ENCODE measurements at places on chromosomes 5 and 9. TPM values are rescaled to one million over a fixed set of nuclear protein-coding genes. Genes with fewer than 3 reads are reported as not detected.

GRCh38 chr5:160978944-160979343 lies 126.9 kb upstream of the ATP10B start:
- no peak for DNase-seq

Gene SIMC1
- total RNA-seq = 57.5 TPM

Gene ACOT12
- total RNA-seq = not detected

GRCh38 chr9:79896390-79896980 lies 324.7 kb downstream of the TLE4 start:
- no peak for DNase-seq

- DNase-seq = no peak
Measured at GRCh38 chr9:112328545-112328944, 4.9 kb downstream of the PTBP3 start.

DNA sequence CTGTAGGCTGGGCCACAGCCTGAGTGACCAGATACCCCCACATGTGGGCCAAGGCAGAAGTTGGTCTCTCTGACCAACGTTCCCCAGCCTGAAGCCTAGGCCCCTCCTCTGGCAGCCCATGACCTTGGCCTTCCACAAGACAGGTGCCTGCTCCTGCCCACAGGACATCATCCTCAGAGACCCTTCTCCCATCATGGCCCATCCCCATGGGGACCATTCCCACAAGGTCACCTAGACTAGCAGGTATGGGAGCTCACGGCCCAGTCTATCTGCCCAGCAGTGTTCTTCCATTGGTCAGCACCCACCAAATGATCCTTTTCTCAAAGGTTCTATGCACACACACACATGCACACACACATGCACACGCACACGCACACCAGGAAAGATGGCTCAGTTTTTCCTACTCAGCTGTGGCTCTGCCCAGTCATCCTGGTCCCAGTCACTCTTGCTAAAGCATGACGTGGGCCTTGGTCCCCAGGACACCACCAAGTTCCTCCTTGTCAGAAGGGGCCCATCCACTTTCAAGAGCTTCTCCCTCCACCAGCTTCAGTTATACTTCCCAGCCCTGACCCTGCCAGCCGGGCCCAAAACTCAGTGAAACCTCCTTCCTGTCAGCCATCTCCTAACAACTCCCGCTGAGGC lies 65.4 kb downstream of the PAX5 start:
- DNase-seq = no peak

Gene LOX
- total RNA-seq = not detected

- DNase-seq = no peak
Measured at GRCh38 chr5:96641368-96642280, 20.6 kb upstream of the CAST start.

GRCh38 chr9:28166179-28166578 lies 592.9 kb upstream of the C9orf72 start:
- DNase-seq = no peak

DNA sequence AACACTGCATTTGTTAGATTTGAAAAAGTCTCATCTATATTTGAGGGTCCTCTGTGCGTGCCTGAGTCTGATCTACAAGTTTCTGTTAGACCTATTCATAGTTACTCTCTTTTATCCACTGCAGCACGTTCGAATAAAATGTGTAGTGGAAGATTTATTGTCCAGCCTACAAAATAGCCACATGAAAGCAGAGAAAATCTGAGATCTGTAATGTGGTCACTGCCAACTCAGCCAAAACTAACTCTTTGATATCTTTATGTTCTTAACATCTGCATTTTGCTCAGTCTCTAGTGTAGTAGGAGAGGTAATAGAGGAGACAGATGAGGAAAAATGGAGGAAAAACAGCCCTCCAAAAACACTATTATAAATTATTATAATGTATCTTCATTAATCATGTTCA lies 354.0 kb downstream of the NPR3 start:
- no peak for DNase-seq

DNA sequence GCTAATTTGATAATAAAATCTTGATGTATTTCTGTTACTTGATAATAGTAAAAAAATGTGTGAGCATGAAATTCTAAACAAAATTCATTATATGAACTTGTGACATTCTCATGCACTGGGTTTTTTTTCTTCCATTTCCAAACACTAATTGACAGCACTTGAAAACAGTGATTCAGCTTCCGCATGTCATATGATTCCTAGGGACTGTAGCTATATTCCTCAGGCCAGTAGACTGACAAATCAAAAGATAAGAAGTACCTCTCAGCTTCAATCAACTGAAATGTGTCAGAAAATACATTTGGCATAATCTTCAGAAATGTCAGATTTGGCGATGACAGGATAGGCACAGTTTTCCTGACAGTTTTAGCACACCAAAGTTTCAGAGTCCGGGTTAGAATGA lies 52.5 kb downstream of the EFNA5 start:
- DNase-seq = no peak

Gene PTPN3
- total RNA-seq = not detected

Gene SPINK6
- not detected for total RNA-seq

DNA sequence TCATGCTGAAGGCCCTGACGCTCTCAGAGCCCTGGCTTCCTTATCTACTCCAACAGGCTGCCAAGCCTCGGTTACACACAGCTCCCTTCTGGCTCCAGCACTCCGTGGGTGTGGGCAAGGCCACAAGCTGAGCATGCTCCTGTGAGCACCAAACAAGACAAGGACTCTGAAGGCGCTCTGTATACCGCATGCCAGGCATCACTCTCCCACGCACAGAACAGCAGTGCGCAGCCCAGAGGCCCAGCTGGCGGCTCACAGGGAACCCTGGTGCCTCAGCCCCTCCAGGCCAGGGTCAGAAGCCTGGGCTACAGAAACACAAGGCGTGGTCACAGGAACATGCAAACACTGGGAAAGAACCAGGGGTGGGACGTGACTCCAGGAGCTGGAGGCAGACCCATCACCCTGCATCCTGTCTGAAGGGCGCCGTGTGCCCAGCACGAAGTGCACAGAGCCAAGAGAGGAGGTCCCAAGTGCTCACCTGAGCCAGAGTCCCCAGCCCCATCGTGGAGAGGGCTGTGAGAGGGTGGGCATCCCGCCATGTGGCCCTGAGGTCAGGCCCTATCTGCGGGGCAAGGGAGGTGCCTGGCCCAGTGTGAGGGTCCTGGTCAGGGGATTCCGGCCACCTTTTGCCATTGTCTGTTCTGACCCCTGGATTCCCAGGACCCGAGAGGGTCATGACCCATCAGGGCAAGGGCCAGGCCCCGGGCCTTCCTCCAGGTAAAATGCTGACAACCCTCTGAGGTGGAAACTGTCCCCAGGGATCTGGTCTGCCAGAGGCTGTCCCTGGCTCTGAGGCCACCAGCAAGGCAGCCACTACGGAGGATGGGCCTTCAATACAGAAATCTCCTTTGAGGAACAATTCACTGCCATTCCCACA lies 54.7 kb downstream of the COL23A1 start:
- DNase-seq = no peak

GRCh38 chr5:9596824-9597223 lies 33.3 kb downstream of the TAS2R1 start:
- no peak for DNase-seq

DNA sequence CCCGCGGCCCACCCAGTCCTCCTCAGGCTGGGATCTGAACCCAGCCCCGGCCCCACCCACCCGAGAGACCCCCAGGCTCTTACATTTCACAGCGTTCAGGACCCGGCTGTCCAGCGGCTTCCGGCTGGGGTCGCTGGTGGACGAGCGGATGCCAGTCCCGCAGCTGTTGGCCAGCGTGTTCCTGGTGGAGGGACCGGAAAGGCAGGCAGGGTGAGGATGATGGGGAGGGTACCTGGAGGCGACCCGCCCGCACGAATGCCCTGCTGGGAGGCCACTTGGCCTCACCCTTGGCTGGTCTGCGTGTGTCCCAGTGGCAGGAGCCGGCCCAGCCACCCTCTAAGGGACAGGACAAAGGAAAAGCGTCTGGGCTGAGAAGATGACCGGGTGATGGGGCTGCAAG lies 51.9 kb upstream of the UBAC1 start:
- DNase-seq = no peak

- DNase-seq = no peak
Measured at GRCh38 chr5:114702136-114702535, 340.3 kb downstream of the KCNN2 start.

DNA sequence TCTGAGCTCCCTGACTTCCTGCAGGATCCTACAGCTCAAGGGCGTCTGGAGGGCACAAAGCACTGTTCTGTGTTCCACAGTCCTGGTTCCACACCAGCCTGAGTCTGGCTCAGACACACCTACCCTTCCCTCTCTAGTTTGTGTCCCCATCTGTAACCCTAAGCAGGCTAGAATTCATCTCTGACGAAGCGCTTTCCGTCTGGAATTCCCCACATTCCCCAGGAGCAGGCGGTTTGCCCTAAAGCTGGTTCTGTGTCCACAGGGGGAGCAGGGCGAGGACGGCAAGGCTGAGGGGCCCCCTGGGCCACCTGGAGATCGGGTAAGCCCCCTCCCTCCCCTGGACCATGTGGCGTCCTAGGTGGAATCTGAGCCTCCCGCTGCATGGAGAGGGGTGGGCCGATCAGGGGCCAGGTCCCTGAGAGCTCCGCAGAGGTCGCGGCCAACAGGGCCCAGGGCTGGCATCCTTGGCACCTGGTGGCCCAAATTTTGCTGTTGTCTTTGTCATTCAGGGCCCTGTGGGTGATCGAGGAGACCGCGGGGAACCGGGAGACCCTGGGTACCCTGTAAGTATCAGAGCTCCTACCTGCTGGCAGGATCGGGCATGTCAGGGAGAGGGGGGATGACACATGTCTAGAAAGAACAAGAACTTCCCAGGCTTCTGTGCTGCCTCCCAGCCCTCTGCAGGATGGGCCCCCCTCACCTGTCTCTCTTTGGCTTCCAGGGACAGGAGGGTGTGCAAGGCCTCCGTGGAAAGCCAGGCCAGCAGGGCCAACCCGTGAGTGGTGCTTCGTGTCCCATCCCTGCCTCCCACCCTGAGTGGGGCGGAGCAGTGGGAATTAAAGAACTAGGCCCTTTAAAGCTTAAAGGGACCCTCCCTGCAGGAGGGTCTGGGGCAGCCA lies 34.5 kb upstream of the ORM1 start:
- DNase-seq = no peak

Gene ROPN1L
- total RNA-seq = not detected

- DNase-seq = no peak
Measured at GRCh38 chr5:87007737-87008136, 259.9 kb upstream of the RASA1 start.

Gene ZNF300
- not detected for total RNA-seq

Gene CKMT2
- not detected for total RNA-seq

GRCh38 chr9:86978922-86979474 lies 31.7 kb upstream of the GAS1 start:
- no peak for DNase-seq

Gene PCDH1
- total RNA-seq = not detected

DNA sequence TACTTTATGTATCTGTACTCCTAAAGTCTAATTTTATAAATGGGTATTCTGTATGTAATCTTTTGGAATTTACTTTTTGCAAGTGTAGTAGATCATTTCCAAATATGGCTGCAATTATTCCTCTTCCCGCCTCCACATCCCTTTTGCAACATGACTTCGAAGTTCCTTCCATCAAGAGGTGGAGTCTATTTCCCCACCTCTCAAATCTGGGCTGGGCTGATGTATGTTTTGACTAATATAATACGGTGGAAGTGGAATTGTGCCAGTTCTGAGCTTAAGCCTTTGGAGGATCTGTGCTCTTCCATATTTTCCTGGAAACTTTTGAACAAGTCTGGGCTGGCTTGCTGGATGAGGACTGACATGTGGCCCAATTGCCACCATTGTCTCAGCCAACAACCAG lies 155.9 kb downstream of the FGF18 start:
- DNase-seq = no peak

- DNase-seq = no peak
Measured at GRCh38 chr9:72334658-72335337, 30.2 kb downstream of the ZFAND5 start.

Gene PCDHB6
- total RNA-seq = not detected

DNA sequence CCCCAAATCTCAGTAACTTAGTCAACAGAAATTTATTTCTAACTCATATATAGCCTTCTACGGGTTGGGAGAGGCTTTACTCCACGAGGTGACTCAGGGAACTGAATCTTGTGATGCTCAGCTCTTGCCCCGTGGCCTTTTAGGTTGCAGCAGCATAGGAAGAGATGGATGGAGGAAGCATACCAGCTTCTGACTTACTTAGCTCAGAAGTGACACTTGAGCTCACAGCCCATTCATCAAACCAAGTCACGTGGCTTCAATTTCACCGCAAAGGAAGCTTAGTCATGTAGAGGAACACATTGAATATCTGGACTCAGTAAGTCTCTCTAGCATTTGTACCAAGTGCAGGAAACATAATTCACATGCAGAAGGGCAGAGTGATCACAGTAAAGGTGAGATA lies 124.1 kb upstream of the KCNN2 start:
- no peak for DNase-seq

Gene SPATA31A7
- total RNA-seq = not detected
